ENCODE measurements at places on chromosomes 1 and 21.

- DNase-seq: peak; percentile 41
Observed at GRCh38 chr1:201715801-201716741, 112.9 kb upstream of the IPO9 start.

- DNase-seq: no peak
Observed at GRCh38 chr1:180742663-180743062, 110.8 kb downstream of the XPR1 start.

DNA sequence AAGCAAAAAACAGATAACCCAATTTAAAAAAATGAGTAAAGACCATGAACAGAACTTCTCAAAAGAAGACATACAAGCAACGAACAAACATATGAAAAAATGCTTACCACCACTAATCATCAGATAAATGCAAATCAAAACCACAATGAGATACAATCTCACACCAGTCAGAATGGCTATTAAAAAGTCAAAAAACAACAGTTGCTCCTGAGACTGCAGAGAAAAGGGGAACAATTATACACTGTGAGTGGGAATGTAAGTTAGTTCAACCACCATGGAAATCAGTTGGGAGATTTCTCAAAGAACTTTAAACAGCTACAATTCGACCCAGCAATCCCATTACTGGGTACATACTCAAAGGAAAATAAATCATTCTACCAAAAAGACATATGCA lies 131.6 kb downstream of the PTGER3 start:
- peak; percentile 38 for DNase-seq

DNA sequence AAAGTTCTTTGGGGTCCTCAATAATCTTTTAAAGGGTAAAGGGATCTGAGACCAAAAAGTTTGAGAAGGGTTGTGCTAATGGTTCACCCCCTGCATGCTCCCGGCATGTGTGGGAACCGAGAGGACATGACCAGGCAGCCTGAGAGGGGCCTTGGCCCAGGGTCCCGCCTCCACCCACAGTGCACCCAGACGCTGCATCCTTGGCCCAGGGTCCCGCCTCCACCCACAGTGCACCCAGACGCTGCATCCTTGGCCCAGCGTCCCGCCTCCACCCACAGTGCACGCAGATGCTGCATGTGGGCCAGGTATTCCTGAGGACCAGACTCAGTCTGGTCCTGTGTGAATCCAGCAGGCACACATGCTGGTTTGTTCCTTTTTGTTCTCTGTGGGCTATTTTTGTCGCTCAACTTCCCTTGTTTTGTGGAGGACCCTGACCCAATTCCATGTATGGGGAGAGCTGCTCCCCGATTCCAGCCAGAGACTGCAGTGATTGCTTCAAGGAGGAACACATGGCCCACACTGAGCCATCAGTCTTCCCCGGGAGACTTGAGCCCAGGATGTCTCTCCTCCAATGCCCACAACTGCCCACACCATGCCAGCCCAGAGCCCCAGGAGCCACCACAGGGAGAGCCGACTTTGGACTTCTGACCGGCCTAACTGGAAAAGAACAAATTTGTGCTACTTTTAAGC lies 3.5 kb downstream of the NPHP4 start:
- DNase-seq: no peak

DNA sequence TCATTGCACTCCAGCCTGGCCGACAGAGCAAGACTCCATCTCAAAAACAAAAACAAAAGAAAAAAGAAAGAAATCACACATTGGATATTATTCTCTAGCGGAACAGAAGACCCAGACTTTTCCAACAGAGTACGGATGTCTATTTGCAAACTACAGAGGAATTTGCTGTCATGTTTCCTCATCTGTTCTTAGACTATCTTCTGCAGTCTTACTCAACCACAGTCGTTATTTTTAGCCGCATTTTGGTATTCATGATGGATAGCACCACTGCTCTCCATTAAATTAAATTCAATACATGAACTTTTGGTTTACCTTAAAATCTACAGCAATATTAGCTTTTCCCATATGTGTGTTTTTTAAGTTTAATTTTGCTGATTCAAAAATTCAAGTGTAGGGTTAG lies 14.2 kb upstream of the HEATR1 start:
- no peak for DNase-seq

DNA sequence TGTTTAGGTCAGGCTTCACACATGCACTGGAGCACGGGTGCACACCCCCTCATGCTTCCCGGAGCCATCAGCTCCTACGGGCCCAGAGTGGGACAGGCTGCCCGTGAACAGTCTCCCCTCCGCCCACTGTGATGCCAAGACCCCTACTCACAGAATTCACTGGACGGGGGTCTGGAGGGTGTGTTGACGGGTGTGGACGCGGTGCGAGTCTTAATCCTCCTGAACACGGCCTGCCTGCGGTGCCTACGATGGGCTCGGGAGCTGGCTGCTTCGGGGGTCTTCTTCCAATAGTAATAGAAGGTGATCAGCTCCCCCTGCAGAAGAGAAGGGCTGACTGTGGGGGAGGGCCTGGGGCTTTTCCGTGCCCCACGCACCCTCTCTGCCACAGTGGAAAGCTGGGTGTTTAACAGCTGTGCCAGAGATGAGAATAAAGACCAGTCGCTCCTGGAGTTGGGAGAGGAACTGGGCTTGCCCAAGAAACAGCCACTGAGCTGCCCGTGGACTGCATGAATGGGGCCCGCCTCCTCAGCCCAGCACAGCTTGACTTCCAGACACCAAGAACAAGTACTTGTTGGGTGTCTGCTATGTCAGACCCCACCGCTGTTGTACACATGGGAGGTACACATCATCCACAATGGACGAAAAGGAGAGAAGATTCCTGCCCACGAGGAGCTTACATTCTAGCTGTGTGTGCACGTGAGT lies 47.9 kb downstream of the SLC45A1 start:
- no peak for DNase-seq

GRCh38 chr1:116095027-116095426 lies 16.2 kb upstream of the MAB21L3 start:
- no peak for DNase-seq

GRCh38 chr1:246647113-246647512 lies 77.1 kb upstream of the SCCPDH start:
- peak; percentile 36 for DNase-seq

GRCh38 chr1:200075938-200076546 lies 48.5 kb downstream of the NR5A2 start:
- no peak for DNase-seq
